ENCODE measurements at places on chromosomes 13 and 19.

GRCh38 chr13:52195401-52195837 lies 36.0 kb upstream of the NEK3 start:
- DNase-seq: peak; percentile 44

- DNase-seq: no peak
Measured at GRCh38 chr13:23146811-23147625, 33.8 kb upstream of the SGCG start.

DNA sequence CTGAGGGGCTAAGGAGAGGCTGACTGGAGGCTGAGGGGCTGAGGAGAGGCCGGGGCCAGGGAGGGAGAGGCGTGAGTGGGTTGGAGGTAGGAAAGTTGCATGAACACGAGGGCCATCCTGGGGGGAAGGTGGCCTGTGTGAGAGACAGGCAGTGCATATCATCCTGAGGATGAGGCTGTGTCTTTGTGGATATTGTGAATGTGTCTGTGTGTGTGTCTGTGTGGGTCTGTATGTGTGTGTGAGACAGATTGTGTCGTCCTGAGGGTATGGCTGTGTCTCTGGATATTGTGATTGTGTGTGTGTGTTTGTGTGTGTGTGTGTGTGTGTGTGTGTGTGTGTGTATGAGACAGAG lies 422 bp downstream of the ZNF71 start:
- no peak for DNase-seq

DNA sequence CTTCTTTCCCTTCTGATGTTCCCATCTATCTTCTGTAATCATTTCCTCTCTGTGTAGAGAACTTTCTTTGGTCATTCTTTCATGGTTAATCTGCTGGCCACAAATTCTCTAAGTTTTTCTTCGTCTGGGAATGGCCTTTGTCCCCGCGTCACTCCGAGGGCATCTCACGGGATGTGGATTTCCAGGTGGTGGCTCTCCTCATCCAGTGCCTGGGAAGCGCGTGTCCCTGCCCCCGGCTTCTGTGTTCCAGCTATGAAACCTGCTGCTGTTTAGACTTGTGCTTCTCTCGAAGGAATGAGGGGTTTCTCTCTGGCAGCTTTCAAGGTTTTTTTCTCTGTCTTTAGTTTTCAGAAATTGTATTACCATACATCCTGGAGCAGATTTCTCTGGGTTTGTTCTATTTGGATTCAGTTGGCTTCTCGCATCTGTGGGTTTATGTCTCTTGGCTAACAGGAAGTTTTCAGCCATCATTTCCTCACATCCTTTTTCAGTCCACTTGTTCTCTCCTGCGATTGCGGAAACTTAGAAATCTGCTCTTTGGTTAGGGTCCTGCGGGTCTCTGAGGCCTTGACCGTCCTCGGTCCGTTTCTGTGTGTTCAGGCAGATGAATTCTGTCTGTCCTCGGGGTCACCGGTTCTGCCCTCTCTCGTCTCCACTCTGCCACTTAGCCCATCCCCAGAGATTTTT lies 36.9 kb upstream of the DCUN1D2 start:
- no peak for DNase-seq

GRCh38 chr19:6032827-6033226 lies 54.9 kb upstream of the RANBP3 start:
- DNase-seq: no peak

- no peak for DNase-seq
Measured at GRCh38 chr19:294946-295686, 3.9 kb upstream of the PLPP2 start.

DNA sequence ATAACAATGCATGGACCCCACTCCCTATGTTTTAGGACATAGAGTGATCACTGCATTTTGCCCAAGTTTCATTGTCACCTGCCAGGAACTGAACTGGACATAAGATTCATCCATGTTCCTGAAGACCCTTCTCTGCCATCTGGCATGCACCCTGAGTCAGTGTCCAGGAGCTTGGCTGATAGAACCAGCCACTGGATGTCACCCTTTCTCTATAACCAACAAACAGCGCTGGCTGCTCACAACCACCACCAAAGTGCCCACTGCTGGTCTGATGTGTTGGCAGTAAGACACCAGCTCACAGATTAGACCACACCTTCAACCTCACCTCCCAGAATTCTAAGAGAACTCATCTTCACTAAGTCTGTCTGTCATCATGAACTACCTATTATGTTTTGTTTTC lies 333.4 kb downstream of the ITGBL1 start:
- no peak for DNase-seq

- no peak for DNase-seq
Measured at GRCh38 chr13:40639221-40639681, 27.2 kb downstream of the FOXO1 start.

DNA sequence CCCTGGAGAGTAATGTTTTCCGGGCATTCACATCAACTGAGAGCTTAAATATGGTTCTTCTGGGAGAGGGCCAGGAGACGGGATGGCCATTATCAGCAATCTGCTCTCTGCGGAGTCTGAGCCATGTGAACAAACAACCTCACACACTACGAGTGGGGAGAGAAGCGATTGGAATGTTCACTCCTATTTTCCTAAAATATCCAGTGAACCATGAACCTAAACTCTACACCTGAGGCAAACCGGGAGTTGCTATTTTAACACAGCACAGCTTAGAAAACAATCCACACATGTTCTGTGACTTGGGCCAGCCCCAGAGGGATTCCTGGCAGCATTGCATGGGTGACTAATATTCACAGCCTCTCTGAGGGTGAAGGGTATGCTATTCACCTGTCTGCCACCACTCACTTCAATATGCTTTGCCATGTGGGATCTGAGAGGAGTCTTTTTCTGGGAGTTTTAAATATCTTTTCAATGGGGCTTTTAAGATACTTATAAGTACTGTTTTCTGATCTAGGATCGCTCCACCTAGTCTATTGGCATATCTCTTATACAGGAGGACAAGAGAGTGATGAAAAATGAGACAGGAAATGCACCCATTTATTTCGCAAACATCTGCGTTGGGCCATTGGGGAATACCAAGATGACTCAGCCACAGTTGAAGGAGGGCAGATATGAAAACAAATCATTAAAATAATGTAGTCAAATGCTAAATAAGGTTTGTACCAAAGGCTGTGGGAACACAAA lies 72.6 kb upstream of the SERP2 start:
- DNase-seq: no peak

- DNase-seq: no peak
Measured at GRCh38 chr19:28532765-28533341, 680.1 kb downstream of the UQCRFS1 start.

DNA sequence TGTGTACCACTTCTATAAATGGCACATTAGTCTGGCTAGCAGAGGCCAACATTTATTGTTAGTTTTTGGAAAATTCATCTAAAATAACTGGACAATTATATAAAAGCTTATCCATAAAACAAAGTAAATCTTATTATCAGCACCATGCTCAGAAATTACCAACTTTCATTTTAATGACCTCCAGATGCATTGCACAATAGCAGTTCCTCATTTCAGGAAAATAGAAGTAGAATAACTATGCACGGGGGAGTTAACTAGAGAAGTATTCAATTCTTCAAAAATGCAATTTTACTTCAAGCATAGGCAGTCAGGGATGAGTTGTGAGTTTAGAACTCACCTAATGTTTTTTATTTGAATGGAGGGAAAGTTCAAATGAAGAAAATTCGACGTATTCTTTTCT lies 1023.5 kb downstream of the PCDH17 start:
- no peak for DNase-seq

DNA sequence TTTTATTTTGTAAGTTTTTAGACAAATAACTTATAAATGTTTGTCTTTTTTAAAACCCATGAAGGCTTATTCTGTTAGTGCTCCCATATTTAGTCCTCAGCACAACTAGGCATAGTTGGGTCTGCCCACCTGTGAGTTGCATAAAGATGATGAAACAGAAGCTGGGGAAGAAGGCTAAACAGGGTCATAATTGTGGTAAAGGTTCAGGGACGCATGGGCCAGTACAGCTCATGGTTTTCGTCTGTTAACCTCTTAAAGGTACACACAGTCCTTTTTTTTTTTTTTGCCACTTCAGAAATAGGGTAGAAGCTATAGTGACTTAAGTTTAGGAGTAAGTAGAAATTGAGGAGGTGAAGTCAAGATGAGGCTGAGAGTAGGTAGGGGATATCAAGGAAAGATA lies 58.3 kb downstream of the TM9SF2 start:
- no peak for DNase-seq

- no peak for DNase-seq
Measured at GRCh38 chr19:36972571-36972970, 56.4 kb downstream of the ZNF568 start.

GRCh38 chr19:17333611-17334413 lies 843 bp downstream of the ANO8 start:
- no peak for DNase-seq

DNA sequence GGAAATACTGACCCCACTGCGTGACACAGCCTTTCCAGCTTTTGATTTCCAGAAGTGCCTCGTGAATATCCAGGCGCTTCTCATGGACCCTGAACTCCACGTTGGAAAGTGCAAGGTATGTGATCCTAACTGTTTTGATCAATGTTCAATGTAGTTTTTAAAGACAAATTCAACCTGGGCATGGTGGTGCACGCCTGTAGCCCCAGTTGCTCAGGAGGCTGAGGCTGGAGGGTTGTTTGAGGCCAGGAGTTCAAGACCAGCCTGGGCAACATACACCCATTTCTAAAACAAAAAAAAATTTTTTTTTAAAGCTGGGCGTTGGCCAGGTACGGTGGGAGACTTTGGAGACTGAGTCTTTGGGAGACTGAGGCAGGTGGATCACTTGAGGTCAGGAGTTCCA lies 31.3 kb downstream of the CATSPERD start:
- DNase-seq: no peak

DNA sequence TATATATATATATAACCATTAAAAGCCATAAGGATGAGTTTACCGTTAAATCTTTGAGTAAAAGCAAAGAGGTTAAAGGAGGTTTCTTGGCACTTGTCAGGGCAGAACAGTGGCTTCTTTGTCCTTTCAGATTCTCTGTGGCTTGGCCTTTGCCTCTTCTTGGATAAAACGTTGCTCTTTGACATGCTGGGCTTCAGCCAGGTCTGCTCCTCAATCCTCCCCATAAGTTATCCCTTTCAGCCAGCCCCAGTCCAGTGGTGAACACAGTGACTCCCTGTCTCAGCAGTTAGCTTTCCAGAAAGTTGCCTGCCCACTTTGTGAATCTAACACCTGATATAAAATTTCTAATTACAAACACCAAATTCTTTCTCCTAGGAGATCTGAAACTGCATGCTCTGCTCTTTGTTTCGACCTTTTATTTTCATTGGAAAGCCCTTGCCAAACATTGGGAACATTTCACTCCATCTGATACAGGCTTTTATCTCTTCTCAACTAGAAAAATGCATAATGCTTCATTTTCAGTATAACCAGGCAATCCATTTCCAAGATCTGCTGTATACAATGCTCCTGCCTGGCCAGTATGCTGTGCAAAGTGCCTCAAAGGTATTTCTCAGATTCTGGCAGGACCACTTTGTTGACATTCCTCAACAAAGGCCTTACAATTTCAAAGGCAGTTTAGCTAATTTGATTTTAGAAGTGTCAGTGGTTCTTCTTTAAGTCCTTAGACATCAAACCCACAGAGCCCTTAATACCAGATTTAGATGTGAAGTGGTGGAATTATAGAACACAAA lies 16.2 kb upstream of the MED4 start:
- no peak for DNase-seq

DNA sequence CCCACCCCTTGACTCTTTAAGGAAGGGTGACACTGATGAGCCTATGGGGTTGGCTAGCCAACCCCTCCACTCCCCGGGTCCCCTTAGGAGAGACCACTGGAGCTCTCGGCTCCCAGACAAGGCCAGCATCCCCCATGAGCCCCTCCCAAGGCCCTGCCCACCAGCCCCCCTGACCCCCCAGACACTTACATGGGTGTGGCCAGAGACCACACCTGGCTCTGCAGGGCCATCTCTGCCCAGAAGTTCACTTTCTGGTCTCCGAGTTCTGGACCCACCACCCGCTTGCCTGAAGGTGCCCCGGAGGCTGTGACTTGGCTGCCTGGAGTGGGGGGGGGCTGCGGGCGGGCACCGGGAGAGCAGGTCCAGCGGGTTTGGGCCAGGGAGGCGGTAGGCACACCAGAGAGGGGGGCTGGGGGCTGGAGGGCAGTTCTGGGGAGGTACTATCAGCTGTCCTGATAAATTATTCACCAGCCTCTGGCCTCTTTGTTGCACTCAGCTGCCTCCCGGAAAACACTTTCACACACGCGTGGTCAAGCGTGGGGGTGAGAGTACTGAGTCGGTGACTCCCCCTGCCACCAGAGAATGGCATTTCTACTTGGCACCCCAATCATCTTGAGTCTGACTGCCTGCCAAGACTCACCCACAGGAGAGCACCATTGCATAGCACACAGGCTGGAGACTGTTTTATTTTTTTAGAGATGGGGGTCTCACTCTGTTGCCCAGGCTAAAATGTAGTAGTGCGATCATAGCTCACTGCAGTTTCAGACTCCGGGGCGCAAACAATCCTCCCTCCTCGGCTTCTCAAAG lies at the start of gene PALM3:
PALM3 (minus strand) TSS at position 326 of the 807 bp plus-strand sequence; CDS start at position 230, 96 bp downstream.
- DNase-seq: no peak

- no peak for DNase-seq
Measured at GRCh38 chr19:16591803-16592556, 19.8 kb upstream of the SLC35E1 start.

- no peak for DNase-seq
Measured at GRCh38 chr13:45299194-45299593, 41.8 kb downstream of the TPT1 start.

- DNase-seq: no peak
Measured at GRCh38 chr13:51834581-51835171, 10.3 kb downstream of the TMEM272 start.

DNA sequence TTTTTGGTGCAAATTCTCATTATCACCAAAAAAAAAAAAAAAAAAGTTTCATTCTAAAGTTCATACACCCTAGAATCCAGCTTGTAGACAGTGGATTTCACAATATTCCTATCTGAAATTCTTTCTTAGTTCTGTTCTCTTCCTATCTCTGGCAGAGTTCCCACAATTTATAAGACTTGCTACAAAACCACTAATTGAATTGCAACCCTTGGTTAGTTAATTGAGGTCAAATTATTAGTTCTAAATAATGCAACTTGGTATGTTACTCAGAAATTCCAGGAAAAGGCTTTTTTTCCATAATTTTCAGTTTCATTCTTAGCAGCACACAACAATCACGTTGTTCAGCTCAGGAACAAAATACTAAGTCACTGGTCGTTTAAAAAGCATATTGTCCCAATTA lies 58.5 kb downstream of the SPATA13 start:
- no peak for DNase-seq
